ENCODE measurements at places on chromosomes 2 and 18.

DNA sequence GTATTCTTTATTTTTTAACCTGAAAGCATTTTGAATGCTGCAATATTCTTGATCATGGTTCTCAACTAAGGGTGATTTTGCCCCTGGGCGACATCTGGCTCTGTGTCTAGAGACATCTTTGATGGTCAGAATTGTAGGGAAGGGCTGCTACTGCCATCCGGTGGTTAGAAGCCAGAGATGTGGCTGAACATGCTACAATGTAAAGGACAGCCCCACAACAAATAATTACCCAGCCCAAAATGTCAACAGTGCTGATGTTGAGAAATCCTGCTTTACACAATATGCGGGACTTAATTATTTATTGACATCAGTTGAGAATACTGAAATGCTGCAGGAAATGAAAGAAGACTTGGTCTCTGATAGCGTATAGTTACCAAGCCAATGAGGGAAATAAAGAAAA lies 37.5 kb upstream of the SERPINB2 start:
- DNase-seq: no peak

- no peak for DNase-seq
These were observed 74.1 kb upstream of the GLI2 start for GRCh38 chr2:120661551-120661950.

DNA sequence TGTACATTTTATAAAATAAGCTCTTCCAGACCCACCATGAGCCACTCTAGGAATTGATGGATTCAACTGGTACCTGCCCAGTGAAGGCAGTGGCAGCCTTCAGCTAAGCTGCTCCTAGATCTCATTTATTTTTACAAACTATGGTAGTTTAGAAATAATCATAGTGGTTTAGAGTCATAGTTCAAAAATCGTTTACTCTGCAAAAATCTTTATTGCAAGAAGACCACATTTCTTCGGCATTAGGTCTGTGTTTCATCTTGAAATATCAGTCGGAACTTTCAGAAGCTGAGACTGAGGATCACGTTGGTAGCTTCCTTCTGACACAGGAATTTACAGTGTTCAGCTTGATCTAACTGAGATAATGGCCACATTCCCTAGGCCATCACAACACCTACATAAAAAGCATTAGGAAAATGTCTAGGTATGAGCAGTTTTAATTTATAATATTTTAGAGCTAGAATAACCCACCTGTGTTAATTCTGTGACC lies 206.2 kb upstream of the PID1 start:
- DNase-seq: no peak

DNA sequence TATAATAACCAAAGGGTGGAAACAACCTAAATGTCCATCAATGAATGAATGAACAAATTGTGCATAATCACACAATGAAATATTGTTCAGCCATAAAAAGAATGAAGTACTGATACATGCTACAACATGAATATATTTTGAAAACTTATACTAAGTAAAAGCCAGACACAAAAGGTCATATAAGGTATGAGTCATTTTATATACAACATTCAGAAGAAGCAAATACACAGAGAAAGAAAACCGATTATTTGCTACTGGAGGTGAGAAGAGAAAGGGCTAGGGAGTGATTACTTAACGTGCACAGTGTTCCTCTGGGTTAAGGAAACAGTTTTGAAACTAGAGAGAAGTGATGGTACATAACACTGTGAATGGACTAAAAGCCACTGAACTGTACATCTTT lies 105.3 kb downstream of the GORASP2 start:
- DNase-seq: peak; percentile 29

DNA sequence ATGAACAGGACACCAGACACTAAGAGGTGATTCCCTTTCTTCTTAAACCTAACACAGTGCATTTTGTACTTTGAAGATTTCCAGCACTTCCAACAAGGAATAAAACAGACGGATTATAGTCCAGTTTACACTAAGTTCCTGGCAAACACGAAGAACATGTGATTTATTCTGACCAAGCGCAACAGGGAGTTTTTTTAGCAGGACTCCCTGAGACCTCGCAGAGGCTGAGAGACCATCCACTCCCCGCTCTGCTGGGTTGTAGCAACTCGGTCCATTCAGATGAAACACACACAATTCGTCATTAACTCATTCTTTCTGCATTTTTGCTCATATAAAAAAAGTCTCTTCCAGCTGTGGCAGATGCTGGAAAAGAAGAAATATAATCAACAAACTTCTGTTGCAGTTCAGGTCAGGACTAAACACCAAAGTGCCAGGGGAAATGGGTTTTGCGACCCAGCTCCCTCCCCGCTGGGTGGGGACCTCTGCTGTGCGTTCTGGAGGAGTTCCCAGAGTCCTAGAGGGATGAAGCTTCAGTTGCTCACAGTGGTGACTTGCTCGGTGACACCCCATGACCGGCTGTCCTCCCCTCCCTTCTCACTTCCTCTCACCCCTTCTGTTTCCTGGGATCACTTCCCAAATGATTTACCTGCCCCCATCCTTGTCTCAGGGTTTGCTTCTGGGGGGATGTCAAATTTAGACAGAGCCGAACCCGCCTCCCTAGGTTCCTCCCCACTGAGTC lies 52.5 kb downstream of the KCNF1 start:
- DNase-seq: no peak

DNA sequence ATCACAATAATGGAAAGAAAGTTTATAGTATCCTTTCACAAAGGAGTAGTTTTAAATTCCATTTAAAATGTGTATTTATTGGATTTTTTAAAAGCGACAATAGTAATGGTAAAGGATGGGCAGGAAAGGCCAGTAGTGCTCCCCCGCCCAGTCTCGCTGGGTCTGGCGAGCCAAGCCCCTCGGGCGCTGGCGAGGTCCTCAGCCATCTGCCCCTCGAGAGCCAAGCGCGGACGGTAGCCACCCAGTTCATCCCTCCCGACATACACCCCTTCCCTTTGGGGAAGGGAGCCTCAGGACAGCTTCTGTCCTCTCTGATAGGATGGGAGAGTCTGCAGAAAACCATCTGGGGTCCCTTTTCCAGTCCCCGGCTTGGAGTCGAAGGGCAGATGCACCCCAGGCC lies 45.2 kb downstream of the BOLA3 start:
- DNase-seq: no peak

DNA sequence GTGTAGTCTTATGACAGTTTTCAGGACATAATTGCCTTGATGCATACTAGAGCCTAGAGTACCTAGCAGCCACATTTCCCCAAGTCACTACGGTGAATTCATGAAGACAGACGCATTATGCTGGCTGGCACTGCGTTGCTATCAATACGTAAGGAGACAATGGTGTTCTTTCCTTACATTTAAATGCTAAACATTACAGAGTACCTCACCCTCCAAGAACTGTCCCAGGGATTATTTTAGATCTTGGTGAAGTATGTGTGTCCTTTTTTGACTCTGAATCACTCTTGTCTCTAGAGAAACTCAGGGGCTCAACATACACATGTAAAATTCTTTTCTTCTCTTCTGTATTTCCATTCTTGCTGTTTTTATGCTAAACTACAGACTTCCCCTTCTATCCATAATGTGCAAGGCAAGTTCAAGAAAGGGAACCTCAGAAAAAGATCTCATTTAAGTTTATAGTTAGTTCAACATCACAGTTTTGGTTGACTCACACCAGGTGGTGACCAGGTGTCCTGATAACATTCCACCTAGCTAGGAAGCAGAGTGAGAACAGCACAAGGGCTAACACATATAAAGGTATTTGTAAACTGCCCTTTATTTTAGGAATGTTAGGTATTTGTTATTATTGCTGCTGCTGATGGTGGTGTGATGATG lies 212.4 kb upstream of the HNRNPA3 start:
- DNase-seq: no peak

- DNase-seq: no peak
These were observed 98.9 kb downstream of the MYT1L start for GRCh38 chr2:2232167-2232566.

DNA sequence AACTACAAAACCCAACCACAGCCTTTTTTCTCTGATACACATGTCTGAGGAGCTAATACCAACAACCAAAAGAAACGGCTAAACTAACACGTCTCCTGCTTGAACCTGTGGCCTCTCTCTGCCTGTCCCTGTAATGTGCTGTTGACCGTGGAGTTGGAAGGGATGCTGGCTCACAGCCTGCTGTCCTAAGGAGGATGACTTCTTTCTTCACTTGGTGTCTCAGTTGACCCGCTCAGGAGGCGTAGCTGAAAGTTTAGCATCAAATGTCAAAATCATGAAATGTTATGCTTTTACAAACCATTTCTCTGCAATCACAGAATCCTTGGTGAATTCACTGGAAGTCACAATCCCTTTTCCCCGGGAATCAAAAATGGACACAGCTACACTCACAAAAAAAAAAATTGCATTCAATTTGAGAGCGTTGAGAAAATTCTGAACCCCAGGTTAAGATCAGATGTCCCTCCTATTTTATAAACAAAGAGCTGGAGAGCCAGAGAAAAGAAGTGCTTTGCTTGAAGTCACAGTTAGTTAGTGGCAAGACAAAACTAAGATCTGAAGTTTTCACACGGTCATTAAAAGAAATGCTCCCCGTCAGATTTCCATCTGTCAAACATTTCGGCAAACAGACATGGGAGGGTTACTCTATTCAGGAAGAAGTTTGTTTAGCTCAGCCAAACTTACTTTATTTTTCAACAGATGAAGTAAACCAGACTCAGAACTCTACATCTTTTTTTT lies 74.3 kb downstream of the IRS1 start:
- no peak for DNase-seq

GRCh38 chr2:121237980-121238665 lies 46.9 kb downstream of the TFCP2L1 start:
- no peak for DNase-seq

DNA sequence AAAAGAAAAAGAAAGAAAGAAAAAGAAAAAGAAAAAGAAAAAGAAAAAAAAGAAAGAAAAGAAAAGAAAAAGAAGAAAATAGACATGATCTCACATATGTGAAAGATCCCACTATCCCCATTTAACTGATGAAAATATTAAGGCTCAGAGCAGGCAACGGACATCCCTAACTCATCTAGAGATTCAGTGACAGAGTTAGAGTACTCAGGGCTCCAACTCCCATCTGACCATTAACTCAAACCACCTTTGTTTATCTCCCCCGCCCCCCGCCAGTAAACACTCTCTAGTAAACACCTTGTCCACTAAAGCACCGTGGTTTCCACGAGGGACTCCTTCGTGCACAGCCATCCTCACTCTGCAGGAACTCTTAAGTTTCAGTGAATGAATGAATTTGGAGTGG lies 142.9 kb downstream of the TGIF1 start:
- no peak for DNase-seq

GRCh38 chr2:215423234-215423633 lies 12.6 kb downstream of the FN1 start:
- DNase-seq: no peak
